Activated CD8-positive, alpha-beta T cell treated with anti-CD3 and anti-CD28 coated beads, Interleukin-2, amount 10 ng/mL, durations not matched to agents 7 days and 5 days (primary cell): ENCODE measurements at places on chromosomes 6 and 20. TPM values are rescaled to one million over a fixed set of nuclear protein-coding genes. Genes with fewer than 3 reads are reported as not detected.

- DNase-seq = no peak
- H3K27ac ChIP-seq = no peak overlapping the region
- no peak overlapping the region for H3K4me3 ChIP-seq
Observed at GRCh38 chr6:35477028-35477427, 8.8 kb downstream of the RPL10A start.

The HLA-DMB gene
- total RNA-seq = 14.4 TPM

- peaks cover 49% of the 10 kb centered on the region for H3K4me1 ChIP-seq
- H3K36me3 ChIP-seq = peaks cover 22% of the 10 kb centered on the region
- peak; percentile 34 for DNase-seq
- H3K27me3 ChIP-seq = no peaks in the 10 kb centered on the region
- H3K4me3 ChIP-seq = peak overlapping the region; percentile 79
Observed at GRCh38 chr20:35091816-35092523, 637 bp downstream of the TRPC4AP start.

DNA sequence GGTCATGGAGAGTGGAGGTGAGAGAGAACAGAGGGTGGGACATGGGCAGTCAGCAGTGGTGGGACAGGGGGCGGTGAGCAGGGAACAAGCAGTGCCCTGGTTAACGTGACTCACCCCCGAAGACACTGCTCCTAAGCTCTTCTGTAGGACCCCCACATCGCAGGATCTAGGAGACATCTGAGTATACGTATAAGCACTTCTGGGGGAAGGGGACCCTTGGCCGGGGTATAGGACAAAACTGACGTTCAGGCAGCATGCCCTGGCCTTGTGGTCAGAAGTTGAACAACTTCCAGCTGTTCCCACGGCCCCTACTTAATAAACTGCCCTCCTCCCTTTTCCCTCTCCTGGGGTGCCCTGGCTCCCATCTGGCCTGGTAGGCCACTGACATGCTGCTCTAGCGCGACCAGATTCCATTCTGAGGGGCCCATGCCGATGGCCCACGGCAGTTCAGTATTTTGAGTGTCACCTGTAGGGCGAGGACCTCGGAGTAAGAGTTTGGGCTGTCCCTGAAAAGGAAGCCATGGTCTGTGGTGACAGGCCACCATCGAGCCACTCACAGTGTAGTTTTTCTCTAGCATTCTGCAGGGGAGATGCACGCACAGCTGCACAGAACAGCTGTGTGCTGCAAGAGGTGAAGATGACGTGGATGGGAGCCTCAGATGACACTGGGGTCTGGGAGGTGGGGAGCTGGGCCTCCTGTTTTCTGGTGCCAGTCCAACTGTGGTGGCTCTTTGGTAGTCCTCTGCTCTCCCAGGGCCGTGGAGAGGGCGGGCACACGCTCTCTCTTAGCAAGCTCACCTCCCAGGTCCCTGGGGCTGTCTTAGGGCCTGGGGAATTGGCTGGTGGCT, 38.4 kb downstream of the PPP1R3G start:
- H3K27ac ChIP-seq = no peak overlapping the region
- no peaks in the 10 kb centered on the region for H3K27me3 ChIP-seq

DNA sequence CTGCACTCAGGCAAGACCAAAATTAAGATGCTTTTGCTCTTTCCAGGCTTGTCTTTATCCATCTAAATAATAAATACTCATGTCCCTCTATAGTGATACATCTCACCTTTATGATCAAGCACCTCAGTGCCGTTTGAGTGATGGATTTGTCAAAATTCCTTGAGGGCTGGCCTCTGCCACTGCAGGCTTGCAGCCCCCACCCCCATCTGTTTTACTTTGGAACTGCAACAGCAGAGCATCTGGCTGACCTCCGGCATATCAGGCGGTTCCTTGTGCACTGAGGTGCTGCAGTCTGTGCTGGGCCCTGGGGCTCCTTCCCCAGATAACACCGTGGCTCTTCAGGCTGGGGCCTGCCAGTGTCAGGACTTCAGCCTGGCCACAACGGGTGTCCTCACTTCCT, 386.9 kb downstream of the CDH26 start:
- no peaks in the 10 kb centered on the region for H3K36me3 ChIP-seq
- DNase-seq = no peak
- H3K27ac ChIP-seq = no peak overlapping the region
- no peaks in the 10 kb centered on the region for H3K4me1 ChIP-seq
- no peaks in the 10 kb centered on the region for H3K27me3 ChIP-seq

GRCh38 chr6:163414946-163415619, 565 bp downstream of the QKI start:
- H3K27ac ChIP-seq = peak overlapping the region; percentile 88
- peaks cover 40% of the 10 kb centered on the region for H3K4me1 ChIP-seq
- H3K27me3 ChIP-seq = peaks cover 7% of the 10 kb centered on the region
